ENCODE measurements at places on chromosomes 16 and 17. TPM values are rescaled to one million over a fixed set of nuclear protein-coding genes. Genes with fewer than 3 reads are reported as not detected.

- no peaks in the 10 kb centered on the region for H3K36me3 ChIP-seq
- peaks cover 18% of the 10 kb centered on the region for H3K4me1 ChIP-seq
- no peak for DNase-seq
- no peak overlapping the region for H3K4me3 ChIP-seq
- no peak overlapping the region for H3K27ac ChIP-seq
Observed at GRCh38 chr16:10745841-10746240, 2.2 kb downstream of the NUBP1 start.

GRCh38 chr17:31489295-31490018 is 98.0 kb downstream of the RAB11FIP4 start:
- H3K36me3 ChIP-seq, result no peaks in the 10 kb centered on the region
- peak overlapping the region; percentile 89 for H3K27ac ChIP-seq
- peaks cover 11% of the 10 kb centered on the region for H3K27me3 ChIP-seq

DNA sequence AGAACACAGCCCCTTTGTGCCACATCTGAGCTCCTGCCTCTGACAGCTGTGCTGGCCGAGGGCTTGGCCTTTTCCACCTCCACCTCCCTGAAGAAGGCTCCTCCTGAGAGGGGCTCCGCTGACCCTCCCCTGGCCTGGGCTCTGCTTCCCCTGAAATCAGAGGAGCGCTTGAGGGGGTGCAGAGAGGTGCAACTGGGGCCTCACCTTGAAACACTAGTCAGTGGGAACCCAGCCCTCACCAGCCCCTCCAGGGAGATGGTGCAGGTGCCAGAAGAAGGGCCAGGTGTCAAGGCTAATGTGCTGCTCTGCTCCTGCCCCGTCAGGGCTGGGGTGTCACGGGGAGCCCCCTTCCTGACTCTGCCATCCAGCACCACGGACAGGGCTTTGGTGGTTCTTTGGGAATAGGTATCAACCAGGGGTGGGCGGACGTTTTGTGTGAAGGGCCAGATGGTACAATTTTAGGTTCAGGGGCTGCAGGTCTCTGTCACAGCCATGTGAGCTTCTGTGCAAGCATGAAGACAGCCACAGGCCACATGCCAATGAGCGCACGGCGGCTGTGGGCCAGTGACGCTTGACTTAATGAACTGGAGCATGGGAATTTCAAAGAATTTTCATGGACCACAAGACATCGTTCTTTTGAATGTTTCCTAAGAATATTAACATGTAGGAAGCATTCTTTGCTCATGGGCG is 2.1 kb upstream of the ZG16B start:
- no peaks in the 10 kb centered on the region for H3K36me3 ChIP-seq
- no peak overlapping the region for H3K4me3 ChIP-seq
- DNase-seq, result no peak
- no peaks in the 10 kb centered on the region for H3K4me1 ChIP-seq
- peaks cover 60% of the 10 kb centered on the region for H3K27me3 ChIP-seq

DNA sequence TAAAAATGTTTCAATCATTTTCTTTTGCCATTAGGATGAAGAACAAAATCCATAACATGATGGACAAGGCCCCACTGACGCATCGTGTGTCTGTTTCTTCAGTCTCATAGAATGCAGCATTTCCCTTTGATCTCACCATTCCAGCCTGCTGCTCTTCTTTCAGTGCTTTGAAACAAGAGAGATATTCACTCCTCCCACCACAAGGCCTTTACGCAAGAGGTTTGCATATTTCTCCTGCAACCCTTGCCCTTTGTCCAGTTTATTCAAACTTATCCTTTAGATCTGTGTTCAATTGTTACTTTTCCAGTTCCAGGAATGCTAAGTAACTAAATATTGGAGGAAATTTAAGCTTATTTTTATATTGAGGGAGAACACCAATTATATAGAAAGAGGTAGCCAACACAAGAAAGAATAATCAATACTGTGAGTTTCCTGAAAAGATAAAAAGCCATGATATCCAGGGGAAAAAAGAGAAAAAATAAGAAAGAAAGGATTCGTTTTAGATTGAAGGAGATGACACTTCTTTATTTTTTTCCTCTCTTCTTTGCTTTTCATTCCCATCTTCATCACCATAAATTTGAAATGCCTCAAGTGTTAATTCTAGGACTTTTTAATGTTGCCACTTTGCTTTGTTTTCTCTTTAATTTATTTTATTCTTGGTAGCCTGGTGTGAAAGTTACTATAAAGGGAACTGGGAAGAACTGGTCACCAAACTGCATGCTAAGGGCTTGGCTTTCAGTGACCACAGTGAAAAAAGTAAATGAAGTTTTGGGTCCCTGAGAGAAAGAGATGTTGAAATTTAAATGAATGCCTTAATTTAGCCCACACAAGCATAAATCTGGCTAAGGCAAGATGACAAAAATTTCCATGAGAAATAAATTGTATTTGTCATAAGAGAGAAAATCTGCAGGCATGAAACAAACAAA is 102.1 kb downstream of the KIF2B start:
- no peaks in the 10 kb centered on the region for H3K4me1 ChIP-seq
- no peak for DNase-seq
- H3K27ac ChIP-seq, result peak overlapping the region; percentile 45
- H3K4me3 ChIP-seq, result no peak overlapping the region

DNA sequence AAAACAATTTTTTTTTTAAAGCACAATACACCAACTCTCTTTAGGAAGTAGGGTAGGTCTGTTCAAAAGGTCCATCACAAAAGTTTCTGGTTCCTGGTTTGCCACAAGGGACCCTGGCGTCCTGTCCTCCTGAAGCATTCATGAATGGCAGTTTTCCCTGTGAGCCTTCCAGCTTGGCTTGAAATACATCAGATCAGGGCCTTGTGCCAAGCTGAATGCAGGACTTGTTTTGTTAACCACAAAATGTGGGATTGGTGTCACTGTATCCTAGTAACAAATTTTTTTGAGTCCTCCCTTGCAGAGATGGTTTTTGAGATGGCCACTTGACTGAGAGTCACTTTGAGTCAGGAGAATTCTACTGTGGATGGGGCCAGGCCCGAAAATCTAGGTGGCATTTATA is 3.9 kb downstream of the GNAO1 start:
- H3K27me3 ChIP-seq, result no peaks in the 10 kb centered on the region
- H3K4me3 ChIP-seq, result no peak overlapping the region
- H3K36me3 ChIP-seq, result no peaks in the 10 kb centered on the region

DNA sequence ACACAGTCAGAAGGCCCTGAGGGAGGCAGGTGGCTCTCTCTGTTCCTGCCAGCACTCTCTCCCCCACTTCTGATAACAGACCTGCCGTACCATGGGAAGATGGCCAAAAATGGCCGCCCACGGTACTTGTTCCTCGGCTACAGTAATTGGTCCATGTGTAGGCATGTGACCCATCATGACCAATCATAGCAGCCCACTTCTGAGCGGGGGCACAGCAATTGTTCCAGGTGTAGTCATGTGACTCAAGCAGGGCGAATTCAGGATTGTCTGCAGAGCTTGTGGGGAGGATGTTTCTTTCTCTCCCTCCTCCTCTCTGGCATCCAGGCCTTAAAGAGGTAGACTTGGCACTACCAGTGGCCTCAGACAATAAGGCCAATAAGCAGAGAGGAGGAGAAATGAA is 250.4 kb downstream of the MRTFB start:
- no peak overlapping the region for H3K4me3 ChIP-seq
- no peak overlapping the region for H3K27ac ChIP-seq
- no peaks in the 10 kb centered on the region for H3K36me3 ChIP-seq
- H3K4me1 ChIP-seq, result no peaks in the 10 kb centered on the region
- H3K27me3 ChIP-seq, result no peaks in the 10 kb centered on the region

- DNase-seq, result no peak
- peaks cover 73% of the 10 kb centered on the region for H3K36me3 ChIP-seq
- peaks cover 77% of the 10 kb centered on the region for H3K4me1 ChIP-seq
- no peak overlapping the region for H3K4me3 ChIP-seq
- no peaks in the 10 kb centered on the region for H3K27me3 ChIP-seq
Observed at GRCh38 chr17:32355649-32356377, 5.9 kb downstream of the ZNF207 start.

DNA sequence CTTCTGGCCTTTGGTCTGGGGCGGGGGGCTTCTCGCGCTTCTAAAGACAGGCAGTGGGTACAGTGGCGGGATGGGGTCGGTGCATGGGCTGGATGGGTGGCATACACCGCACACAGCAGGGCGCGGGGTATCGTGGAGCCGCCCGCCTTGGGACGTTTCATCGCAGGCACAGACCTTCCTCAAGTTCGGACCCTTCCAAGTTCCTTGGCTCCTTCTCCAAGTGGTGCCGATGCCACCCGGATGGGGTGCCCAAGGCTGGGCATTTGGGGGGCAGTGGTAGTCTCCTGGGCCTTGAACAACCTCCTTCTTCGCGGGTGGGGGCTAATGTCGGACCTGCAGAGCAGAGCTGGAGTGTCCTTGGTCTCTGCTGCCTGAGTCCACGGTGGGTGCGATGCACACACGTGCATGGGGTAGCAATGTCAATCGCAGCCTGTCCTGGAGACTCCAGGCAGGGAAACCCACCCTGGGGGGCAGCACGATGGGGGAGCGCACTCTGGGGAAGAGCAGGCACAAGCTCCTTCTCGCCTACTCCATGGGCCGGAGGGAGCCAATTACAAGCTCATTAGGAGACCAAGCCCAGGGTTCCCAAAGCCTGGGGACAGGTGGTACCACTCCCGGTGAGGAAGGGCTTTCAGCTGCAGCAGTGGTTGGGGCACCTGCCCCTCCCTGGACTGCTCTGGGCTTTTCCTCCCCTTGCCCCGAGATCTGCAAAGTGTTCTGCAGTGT is 686 bp upstream of the MTSS2 start:
- H3K36me3 ChIP-seq, result no peaks in the 10 kb centered on the region
- H3K27me3 ChIP-seq, result no peaks in the 10 kb centered on the region
- DNase-seq, result no peak
- H3K4me1 ChIP-seq, result peaks cover 81% of the 10 kb centered on the region
- peak overlapping the region; percentile 66 for H3K4me3 ChIP-seq

Gene C16orf78
- not detected for total RNA-seq

Gene ADAP2
- total RNA-seq, result 26.7 TPM

Gene TBC1D3
- not detected for total RNA-seq

Data from tibial nerve (tissue), 4 donors.